IMR-90 (cell line): ENCODE measurements at places on chromosomes 1 and 21. TPM values are rescaled to one million over a fixed set of nuclear protein-coding genes. Genes with fewer than 3 reads are reported as not detected.

The PDC gene
- not detected in 2 replicates for total RNA-seq

The ADGRL4 gene
- total RNA-seq = 3.2 and 8.6 TPM in 2 replicates

The PLA2G2D gene
- not detected in 2 replicates for total RNA-seq

The KRTAP12-2 gene
- not detected in 2 replicates for total RNA-seq

GRCh38 chr1:198101716-198102453 is 54.9 kb upstream of the NEK7 start:
- DNase-seq = peak; percentile 62

- peak; percentile 99 for DNase-seq
Measured at GRCh38 chr1:223887747-223888418, 42.1 kb upstream of the TP53BP2 start.

- DNase-seq = no peak
Measured at GRCh38 chr1:9108056-9108665, 20.7 kb downstream of the GPR157 start.

DNA sequence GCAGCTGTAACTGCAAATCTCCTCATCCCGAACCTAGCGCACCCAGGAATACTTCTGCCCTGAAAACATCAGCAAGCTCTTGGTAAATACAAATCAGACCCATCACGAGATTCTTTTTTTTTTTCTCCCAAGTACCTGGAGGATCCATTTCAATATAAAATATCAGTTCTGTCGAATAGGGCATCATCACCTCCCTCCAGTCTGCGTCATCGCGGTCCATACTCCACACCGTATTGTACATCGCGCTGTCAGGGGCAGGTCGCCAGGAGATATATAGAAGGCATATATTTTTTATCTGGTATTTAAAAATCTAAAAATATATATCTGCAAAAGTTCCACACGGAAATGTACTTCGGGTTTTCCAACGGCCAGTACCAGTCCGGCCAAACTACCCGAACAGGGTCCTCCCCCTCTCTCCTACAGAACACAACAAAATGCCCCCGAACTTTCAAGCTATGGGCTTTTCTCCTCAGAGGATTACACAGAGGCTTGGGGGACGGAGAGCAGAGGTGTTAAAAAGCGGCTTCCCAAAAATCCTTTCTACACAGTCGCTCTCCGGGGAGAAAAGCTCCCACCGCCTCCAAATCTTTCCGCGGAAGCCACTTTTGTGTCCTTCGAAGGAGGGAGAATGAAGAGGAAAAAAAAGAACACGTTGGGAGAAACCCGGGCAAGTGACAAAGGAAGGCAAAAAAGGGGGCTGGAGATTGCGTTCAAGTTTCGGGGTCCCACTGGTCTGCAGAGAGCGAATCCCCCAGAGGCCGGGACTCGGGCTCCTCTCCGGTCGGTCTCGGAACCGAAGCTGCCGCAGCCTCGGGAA is 509 bp downstream of the PIK3R3 start:
- peak; percentile 45 for DNase-seq

GRCh38 chr1:228750915-228751314 is 15.6 kb downstream of the RHOU start:
- DNase-seq = no peak

DNA sequence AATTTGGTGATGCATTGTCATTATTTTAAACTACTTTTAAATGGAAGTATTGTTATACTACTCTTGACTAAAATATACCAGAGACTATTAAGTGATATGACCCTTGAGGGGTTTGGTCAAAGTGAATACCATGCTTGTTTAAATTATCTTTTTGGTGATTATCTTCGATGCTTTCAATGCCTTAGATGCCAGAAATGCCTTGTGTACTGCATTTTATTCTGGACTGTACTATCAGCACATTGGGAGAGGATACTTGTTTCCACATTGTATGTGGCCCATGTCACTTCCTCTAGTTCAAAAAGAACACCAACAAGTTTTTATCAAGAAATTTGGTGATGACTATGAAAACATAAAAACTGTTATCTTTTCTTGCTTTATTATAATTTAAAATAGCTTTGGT is 16.3 kb downstream of the MAP3K7CL start:
- DNase-seq = no peak

- peak; percentile 31 for DNase-seq
Measured at GRCh38 chr1:145846201-145846612, 777 bp downstream of the NUDT17 start.
